Inflammatory macrophage treated with lipopolysaccharide for 1 hour (primary cell): ENCODE measurements at places on chromosomes 11 and 22.

DNA sequence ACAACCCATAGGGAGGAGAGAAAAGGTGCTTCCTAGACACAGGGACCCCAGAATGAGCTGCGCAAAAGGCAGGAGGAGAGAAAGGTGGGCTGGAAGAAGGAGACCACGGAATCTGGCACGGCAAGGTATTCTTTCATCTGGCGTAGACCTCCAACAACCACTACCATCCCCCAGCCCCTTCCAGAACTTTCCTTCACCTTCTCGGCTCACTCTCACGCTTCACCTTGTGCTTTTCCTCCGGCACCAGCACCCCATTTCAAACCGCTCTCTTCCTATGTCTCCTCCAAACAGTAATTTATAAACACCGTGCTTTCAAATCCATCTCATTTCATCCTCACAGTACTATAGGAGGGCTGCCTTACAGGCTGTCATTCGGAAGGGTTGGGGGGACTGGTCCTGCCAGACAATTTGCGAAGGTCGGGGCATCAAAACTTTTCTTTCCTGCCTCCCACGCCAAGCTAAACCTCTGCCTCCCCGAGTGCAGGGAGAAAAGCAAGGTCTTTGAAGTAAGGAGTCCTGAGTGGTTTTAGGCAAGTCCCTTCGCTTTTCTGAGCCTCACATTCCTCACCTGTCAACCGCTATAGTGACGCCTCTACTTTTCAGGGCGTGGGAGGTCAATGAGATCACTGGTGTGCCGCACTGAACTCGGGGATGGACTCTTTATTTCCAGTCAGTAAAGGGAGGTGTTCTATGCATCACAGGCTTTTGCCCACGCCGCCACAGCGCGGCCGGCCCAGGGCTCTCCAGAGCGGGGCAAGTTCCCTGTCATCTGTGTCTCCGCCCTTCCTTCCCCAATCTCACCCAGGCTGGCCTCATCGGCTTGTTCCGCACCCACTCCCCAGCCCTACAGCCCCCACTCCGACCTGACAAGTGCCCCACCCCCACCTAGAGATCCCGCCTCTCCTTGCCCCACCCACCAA lies 800 bp downstream of the KCTD21 start:
- peak; percentile 88 for DNase-seq

GRCh38 chr11:45245218-45246045 lies 40.7 kb downstream of the SYT13 start:
- no peak for DNase-seq

DNA sequence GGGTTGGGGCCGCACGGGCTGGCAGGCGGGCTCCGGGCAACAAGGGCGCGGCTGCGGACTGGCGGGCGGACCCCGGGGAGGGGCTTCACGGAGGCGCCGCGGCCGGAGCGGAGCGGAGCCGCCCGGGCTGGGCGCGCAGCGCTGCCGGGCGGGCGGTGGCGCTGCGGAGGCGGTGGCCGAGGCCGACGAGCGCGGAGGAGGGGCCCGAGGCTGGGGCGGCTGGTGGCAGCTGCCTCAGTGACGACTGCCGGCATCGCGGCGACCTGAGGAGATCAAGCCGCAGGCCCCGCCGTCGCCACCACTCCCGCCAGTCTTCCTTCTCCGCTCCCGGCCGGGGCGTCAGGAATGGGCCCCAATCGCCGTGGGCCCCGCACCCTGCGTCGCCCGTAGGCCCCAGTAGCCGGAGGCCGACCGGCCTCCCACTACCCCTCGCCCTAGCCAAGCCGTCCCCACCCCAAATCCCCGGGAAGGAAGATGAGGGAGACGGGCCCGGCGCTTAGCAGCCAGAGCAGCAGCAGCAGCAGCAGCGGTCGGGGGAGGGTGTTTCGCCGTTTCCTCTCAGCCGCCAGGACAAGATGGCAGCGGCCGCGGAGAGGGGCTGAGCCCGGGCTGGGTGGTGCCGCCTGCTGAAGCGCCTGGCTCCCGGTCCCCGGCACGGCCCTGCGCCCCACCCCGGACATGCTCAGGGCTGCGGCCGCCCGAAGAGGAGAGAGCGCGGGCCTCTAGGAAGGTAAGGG lies at the start of gene HIPK3:
Gene HIPK3 (plus strand): TSS at position 222 of the 737 bp plus-strand sequence.
- DNase-seq: peak; percentile 77

DNA sequence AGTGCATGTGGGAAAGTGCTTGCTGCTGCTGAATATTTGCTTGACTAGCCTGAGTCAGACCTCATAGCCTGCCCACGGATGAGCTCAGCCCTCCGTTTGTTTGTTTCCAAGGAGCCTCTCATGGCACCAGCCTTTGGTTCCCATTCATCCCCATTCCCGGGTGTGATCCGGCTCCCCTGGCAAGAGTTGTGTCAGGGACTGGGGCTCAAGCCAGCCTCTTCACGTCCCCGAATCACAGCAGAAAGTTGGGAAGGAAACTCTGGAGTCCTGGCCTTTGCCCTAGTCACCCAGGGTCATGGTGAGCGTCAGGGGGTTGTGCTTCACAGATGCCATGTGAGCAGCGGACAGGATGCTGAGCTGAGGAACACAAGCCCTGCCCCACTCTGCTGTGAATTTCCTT lies 13.8 kb downstream of the SEC14L3 start:
- DNase-seq: peak; percentile 60

DNA sequence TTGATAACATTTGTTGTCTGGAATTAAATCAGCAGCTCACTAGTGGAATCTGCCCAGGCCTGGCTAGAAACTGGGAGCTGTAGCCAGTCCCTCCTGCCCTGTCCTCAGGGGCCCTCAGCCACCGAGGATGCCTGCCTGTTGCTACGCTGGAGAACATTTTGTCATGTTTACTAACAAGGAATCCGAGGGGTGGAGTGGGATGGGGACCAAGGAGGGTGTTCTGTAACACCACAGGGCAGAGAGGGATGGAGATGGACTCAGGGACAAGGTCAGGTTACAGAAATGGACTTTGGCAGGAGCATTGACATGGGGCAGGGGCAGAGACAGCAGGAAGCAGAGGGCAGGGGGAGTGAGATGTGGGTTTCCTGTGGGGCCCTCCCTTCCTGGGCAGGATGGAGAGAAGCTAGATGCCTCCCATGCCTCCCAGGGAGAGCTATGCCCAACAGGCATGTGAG lies 45.8 kb upstream of the AMPD3 start:
- no peak for DNase-seq

DNA sequence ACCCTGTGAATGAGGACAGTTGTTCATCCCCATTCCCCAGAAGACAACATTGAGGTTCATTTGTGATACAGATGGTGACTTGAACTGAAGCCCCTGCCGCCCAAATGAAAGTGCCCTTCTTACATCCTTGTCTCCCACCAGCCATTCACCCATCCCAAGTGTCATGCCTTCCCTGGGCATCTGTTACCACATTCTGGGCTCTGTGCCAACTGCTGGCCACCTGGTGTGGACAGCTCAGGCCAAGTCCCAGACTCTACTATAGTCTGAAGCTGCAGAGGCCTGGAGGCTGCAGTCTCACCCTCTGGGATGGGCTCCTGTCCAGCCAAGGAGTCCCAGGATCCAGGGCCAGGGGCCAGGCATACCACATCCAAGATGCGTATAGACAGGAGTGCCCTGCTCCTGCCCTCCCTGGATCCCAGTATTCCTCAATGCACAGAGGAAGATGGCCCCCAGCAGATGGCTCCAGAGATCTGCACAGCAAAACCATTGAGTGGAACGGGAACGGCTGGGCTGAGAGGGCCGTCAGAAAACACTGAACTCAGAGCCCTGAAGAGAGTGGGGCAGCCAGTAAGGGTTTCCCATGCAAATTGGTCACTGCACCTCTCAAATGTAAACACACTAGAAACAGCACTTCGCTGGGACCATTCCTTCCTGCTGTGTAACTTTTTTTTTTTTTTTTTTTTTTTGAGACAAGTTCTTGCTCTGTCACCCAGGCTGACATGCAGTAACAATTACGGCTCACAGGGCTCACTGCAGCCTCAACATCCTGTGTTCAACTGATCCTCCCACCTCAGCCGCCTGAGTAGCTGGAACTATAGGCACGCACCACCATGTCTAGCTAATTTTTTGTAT lies 22.8 kb downstream of the ARRB1 start:
- peak; percentile 69 for DNase-seq

GRCh38 chr11:78161962-78162371 lies 22.5 kb upstream of the ALG8 start:
- no peak for DNase-seq

DNA sequence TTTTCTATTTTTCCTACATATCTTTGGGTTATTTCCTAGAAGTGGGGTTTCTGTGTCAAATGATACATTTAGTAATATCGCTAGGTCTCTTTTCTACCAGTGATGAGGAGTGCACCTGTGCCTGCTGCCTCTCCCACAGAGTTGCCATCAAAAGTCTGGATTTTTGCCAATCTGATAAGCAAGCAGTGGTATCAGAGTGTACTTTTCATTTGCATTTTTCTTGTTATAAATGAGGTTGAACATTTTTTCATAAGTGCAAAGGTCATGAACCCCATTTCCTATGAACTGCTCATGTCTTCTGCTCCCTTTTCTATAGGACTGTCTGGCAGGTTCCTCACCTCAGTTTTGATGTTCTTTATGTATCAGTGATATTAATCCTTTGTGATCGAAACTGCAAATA lies 1.7 kb downstream of the TRPM5 start:
- no peak for DNase-seq

DNA sequence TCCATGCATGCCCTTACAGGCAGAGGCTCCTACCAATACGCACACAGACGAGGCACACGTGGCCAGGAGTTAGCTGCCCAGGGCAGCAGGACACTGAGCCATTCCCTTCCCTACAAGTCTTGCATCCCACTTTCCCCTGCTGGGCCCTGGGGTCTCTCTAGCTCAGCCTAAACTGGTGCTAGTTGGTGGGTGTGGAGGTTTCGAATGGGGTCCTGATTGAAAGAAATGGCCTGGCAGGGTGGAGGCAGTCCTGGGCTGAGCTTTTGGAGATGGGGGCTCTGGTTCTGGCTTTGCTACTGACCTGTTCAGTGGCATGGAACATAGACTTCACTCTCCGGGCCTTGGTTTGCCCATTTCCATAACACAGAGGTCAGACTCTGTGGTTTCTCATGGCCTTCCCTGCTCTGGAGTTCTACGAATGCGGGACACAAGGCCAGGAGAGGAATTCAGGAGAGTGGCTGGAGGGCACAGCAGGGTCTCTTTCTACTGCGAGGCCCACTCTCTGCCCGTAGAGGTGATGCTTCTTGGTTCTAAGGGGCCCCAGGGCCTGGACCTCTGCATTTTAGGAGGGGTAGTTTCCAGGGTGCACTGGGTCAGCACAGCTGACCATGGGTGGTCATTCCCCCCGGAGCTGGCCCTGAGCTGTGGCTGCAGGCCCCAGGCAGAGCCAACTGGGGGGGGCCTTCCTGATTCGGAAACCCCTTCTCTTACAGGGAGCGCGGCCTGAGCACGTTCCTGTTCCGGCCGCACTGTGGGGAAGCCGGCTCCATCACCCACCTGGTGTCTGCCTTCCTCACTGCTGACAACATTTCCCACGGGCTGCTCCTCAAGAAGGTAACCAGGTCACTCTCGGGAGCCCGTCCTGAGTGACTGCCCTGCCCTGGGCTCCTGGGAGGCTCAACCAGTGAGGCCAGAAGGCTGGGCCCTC lies 40.0 kb downstream of the RNF141 start:
- DNase-seq: no peak

DNA sequence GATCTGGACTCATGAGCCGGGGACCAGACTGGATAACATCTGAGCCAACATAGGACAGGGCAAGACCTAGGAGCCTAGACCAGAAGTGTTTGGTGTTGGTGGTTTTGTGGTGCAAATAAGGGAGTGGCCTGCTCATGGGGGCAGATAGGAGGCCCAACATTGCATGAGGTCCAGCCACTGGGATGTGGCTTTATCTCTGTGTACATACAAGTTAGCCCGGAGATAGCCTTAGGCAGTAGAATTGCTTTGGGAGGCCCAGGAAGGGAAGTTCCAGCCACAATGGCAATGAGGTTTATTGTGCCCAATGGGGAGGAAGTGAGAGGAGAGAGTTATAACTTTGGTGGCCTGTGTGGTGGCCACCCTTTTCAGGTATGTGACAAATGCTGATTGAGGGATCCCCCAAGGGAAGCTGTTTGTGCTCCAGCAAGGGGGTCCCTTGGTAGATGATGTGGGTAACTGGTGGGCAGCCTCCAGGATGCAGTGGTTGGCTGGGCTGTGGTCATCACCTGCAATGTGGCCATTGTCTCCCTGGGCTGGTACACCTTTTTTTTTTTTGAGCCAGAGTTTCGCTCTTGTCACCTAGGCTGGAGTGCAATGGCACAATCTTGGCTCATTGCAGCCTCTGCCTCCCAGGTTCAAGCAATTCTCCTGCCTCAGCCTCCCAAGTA lies 6.4 kb downstream of the LMO2 start:
- DNase-seq: no peak

DNA sequence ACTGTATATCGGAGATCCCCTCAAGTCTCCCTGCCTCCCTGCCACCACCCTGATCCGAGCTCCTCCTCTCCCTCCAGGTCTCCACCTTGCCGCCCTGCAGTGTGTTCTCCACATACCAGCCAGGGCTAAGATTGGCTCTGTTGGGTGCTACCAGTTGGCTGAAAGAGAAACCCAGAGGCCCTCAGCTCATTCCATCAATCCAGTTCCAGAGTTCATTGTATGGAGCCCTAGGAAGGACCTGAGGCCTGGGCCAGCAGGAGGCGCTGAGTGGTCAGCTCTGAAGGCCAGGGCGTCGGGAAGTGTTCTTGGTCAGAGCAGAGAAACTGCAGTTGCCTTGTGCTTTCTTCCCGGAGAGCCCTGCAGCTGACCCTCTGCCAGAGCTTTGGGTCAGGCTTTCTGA lies 2.2 kb upstream of the TOP3B start:
- peak; percentile 52 for DNase-seq

DNA sequence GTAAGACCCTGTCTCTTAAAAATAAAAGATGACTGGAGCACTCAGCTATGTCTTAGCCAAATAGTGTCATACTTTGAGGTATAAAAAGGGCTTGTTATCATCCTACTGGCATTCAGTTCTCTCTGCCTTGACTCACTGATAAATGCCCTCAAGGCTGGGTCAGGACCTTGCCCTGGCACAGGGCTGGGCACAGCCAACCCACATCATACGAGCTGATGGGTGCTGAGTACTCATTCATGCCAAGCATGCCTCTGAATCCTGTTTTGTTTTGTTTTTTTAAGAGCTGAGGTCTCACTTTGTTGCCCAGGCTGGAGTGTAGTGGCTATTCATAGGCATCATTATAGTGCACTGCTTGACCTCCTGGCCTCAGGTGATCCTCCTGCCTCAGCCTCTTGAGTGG lies 1.9 kb downstream of the SMTNL1 start:
- no peak for DNase-seq

DNA sequence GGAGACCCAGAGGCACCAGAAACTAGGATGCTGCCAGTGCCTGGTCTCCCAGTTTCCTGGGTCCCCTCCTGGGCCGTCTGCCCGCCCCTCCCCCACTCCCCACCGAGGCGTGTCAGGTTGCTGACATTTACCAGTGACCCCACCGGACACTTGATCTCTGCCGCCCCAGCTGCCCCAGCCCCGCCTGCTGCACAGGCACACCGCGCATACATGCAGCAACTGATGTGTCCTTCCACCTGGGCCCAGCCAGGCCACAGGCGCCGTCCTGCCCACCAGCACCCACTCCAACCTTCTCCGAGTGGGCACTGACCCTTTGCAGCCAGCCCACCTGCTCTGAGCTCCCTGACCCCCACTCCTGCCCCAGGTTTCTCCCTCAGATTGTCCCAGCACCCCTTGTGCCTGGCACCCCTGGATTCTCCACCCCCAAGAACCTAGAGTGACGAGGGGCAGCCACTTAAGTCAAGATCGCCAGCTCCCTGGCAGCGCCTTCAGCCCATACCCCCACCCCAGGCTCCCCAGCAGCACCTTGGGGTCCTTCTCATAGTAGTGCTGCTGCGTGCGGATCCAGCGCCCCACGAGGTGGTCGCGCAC lies 548 bp downstream of the PYGM start:
- no peak for DNase-seq

- DNase-seq: peak; percentile 63
Observed at GRCh38 chr11:58907780-58908179, 31.5 kb upstream of the GLYATL1 start.
